ENCODE measurements at places on chromosomes 11 and 22. TPM values are rescaled to one million over a fixed set of nuclear protein-coding genes. Genes with fewer than 3 reads are reported as not detected.

DNAJB13 gene
- total RNA-seq = 0.18 TPM

POU2AF3 gene
- not detected for total RNA-seq

BIRC3 gene
- 5.0 TPM for total RNA-seq

ISX gene
- total RNA-seq = not detected

SPI1 gene
- not detected for total RNA-seq

LRRC74B gene
- not detected for total RNA-seq

BATF2 gene
- total RNA-seq = 0.56 TPM

TTC36 gene
- not detected for total RNA-seq

SCGB1A1 gene
- total RNA-seq = not detected

P2RY2 gene
- not detected for total RNA-seq

SPON1 gene
- total RNA-seq = 0.72 TPM

WBP2NL gene
- not detected for total RNA-seq

DNA sequence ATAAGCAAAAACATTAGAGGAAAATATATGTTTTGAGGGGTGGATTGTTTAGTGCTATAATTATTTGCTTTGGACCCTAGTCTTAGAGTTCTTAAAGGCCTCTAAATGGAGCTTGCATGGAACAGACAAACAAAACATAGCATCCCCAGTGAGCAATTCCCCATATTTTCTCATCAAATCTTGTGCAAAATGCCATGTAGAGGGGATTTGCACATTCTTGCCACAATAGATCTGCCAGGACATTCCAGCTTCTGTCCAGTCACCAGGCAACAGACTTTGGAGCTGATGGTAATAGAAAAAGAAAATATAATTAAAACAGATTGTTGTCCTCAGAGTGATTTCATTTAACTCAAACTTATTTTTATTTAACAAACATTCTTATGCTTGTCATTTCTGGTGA, 360.3 kb upstream of the PDGFD start:
- DNase-seq = no peak

GRCh38 chr11:85749884-85750283, 61.1 kb downstream of the SYTL2 start:
- DNase-seq = no peak

- DNase-seq = peak; percentile 51
Measured at GRCh38 chr11:117610045-117610444, 187.0 kb downstream of the DSCAML1 start.

- no peak for DNase-seq
Measured at GRCh38 chr11:112966561-112966960, 5.3 kb downstream of the NCAM1 start.

- no peak for DNase-seq
Measured at GRCh38 chr22:19871845-19872778, 17.4 kb upstream of the GNB1L start.

DNA sequence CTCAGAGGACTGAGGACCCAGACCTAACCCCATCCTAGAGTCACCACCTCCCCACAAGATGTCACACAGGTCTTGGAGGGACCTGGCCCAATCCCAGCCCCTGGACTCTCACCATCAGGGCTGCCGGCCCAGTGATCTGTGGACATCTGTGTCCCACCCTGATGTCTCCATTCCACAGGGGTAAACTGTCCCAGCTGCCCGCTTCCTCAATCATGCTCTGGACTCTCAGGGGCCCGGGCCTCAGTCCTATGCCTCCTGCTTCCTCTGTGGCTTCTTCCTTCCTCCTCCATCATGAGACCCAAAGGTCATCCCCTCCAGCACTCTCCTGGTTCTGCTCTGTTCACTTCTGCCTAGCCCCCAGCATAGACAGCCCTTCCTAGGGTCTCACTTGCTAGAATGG, 32.2 kb downstream of the ARAP1 start:
- DNase-seq = no peak

GRCh38 chr22:17847360-17848078, 73.2 kb upstream of the BID start:
- no peak for DNase-seq

GRCh38 chr11:28383456-28383855, 275.3 kb downstream of the METTL15 start:
- DNase-seq = peak; percentile 62

DNA sequence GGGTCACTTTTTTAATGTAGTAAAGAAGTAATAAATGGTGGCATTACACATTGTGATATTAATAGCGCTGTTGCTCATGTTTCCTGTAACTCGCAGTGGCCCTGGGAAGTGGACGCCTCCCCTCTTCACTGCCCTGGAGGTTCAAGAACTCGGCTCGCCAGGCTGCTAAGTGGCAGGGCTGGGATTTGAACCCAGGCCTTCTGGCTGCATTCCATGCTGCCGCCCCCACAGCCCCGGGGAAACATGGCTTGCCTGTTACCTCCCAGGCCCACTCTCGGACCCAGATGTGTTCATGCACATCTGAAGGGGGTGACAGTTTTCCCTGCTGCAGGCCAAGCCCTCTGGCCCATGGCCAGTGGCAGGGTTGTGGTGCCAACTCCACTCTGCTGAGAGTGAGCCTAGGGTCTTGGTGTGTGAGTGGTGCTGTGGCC, 25.0 kb upstream of the MGAT3 start:
- DNase-seq = peak; percentile 34

- no peak for DNase-seq
Measured at GRCh38 chr11:91239359-91239758, 985.3 kb upstream of the FAT3 start.

GRCh38 chr22:39894554-39895092, 1.1 kb upstream of the ENTHD1 start:
- no peak for DNase-seq

DNA sequence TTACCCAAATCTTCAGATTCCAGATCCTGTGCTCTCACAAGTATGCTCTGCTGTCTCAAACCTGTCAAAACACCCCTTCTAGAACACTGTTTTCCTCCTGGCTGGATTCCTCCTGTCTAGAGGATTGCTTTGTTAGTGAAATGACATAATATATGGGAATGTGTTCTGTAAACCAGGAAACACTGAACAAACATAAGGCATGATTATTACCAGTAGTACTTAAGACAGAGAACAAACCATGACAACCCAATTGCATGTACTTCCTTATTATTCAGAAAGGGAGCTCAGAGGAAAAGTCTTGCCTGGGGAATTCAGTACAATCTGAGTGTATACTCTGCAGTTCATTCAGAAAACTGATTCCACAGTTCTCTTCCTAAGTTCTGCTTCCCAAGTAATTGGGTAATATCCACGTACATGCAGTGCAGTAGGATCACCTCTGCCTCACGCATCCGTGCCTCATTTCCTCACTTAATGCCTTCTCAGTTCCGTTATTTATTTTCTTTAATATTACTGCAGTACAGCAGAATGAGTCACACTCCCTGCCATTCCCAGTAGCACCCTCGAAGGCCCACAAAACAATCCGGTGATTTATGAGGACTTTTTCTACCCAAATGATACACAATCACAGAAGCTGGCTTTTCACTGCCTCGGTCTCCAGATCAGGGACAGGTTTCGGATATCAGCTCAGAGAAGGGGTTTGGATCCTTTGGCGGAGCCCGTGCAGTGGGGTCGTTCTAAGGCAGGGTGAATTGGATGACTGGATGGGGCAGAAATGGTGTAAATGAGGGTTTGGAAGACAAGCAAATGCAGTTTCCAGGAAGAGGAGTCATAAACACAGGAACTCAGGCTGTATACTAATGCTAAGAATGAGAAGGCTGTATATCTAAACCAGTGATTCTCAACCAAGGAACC, 896.9 kb downstream of the KCNA4 start:
- peak; percentile 99 for DNase-seq

GRCh38 chr11:61193596-61193995, 9.7 kb upstream of the PGA3 start:
- no peak for DNase-seq

GRCh38 chr22:20656516-20656901, 117.4 kb upstream of the SERPIND1 start:
- no peak for DNase-seq

GRCh38 chr11:107570015-107570414, 4.5 kb upstream of the ALKBH8 start:
- no peak for DNase-seq

- peak; percentile 76 for DNase-seq
Measured at GRCh38 chr22:46661221-46661851, 41.1 kb downstream of the GRAMD4 start.

GRCh38 chr11:128963744-128964325, 21.2 kb upstream of the TP53AIP1 start:
- DNase-seq = peak; percentile 20

GRCh38 chr22:30027791-30028190, 52.5 kb upstream of the HORMAD2 start:
- DNase-seq = no peak

GRCh38 chr11:35083431-35084238, 55.3 kb upstream of the CD44 start:
- peak; percentile 98 for DNase-seq

GRCh38 chr11:129880311-129880710, 15.1 kb downstream of the NFRKB start:
- no peak for DNase-seq

DNA sequence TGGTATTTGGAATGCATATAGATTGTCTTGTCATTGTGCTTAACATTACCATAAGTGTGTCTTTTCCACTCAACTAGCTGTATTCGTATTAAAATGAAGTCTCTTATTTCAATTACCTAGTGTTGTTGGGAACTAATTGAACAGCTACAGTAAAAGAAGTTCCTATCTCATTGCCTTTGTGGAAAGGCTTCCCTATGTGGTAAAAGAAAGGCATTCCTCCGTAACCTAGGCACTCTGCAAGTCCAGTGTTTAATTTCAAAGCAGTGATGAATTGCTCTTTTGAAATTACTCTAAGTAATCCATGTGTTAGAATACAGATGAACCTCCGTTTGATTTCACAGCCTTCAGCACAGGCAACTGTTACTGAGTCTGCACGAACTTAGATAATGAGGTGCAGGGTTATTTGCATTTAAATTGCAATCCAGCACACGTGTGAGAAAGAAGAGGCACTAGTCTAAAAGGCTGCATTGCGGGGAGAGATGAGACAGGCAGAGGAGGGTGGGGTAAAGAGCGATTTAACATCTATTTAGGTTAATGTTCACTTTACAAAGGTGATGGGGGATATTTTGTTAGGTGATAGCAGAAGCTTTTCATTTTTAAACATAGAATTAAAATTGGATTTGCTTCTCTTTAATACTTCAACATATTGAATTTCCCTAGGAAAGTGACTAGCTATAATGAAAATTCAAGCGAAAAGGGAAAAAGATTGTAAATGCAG, 25.0 kb upstream of the CRTAM start:
- no peak for DNase-seq

GRCh38 chr11:66619080-66619554, 2.7 kb downstream of the RBM14 start:
- peak; percentile 57 for DNase-seq

DNA sequence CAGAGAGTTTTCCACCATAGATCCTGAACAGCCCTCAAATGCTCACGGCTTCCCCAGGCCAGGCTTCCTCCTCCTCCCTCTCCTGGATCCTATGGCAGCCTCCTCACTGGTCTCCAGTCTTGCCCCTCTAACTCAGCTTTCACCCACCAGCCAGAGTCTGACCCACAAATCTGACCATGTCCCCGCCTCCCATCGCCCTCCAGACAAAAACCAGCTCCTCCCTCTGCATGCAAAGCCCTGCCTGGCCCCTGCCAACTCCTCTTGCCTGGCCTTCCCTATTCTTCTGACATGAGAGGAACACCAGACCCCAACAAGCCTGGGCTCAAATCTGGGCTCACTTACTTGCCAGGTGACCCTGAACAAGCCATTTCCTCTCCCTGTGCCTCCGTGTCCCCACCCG, 32.4 kb upstream of the PDE2A start:
- no peak for DNase-seq

DNA sequence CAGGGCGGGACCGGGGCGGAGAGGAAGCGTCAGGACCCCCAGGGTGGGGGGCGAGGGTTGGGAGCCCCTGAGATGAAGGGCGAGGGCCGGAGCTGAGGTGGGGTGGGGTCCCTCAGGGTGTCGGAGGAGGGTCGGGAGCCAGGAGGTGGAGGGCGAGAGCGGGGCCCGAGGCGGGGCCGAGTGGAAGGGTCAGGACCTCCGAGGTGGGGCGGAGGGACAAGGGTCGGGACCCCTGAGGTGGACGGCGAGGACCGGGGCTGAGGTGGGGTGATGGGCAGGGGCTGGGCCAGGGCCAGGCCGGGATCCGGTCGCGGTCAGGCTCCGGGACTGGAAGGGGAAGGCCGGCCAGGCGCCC, 409 bp downstream of the SMC1B start:
- no peak for DNase-seq

DNA sequence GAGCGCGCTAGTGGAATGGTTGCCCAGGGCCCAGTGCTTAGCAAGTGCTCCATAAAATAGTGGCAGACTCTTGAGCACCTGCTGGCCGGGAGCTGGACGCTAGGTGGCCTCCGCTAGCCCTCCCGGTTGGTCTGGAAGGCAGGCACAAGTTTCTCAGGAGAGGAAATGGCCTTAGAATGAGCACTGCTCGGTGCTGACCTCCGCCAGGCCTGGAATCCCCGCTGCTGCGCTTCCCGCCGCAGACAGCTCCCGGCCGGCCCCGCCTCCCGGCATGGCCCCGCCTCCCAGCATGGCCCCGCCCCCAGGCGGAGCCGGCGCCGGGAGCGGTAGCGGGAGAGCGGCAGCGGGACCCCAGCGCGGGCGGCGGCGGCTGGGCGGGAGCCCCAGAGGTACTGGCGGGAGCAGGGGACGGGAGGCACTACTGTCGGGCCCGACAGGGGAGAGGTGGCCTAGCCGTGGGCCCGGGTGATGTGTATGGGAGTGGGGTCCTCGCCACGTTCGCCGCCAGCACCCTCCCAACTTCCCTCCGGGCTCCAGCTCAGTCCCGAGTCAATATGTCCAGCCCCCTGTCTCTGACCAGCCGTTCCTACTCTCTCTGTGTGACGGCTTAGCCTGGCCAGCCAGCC, at the start of gene SIPA1:
TSS of gene SIPA1 (plus strand) at position 308 of the 626 bp plus-strand sequence. CDS start 2,821 bp downstream, outside the sequence.
- peak; percentile 93 for DNase-seq

DNA sequence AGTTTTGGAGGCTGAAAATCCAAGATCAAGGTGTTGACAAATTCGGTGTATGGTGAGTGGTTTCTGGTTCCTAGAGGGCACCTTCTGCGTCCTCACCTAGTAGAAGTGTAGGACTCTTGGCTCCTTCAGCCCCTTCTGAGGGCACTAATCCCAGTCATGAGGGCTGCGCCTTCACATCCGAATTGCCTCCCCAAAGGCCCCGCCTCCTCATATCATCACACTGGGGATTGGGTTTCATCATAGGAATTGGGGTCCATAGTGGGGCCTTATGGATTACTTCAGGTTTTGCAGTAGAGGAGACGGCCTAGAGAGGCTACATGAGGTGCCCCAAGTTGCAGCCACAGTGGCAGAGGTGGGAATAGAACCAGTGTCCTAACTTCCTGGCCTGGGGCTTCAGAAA, 87.1 kb downstream of the CEP164 start:
- no peak for DNase-seq

GRCh38 chr11:131723088-131723487, 352.7 kb downstream of the NTM start:
- no peak for DNase-seq

DNA sequence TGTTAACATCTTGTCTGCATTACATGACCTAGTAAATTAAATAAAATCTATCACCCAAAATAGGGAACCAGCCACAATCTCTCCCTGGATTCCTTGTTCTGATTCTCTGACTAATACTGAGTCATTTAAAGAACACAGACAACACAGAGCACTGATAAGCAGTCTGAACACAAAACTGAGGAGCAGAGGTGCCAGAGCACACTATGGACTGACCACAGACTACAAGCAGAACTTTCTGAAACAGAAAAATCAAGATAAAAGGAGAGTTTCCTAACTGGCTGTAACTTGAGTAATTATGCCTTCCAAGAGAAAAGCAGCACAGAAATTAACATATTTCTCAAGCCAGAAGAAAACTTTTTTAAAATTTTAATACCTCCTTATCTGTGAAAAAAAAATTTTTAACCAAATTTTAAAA, 128.8 kb downstream of the SGSM3 start:
- DNase-seq = peak; percentile 99

GRCh38 chr11:13269775-13270174, 7.8 kb upstream of the BMAL1 start:
- DNase-seq = peak; percentile 46

All from IMR-90 (cell line).